ENCODE measurements at places on chromosomes 1 and 21.
A peak's percentile ranks its signal among the peaks of the same experiment; 100 is the strongest.

GRCh38 chr21:33886321-33886720, 29.3 kb downstream of the ATP5PO start:
- DNase-seq: no peak

DNA sequence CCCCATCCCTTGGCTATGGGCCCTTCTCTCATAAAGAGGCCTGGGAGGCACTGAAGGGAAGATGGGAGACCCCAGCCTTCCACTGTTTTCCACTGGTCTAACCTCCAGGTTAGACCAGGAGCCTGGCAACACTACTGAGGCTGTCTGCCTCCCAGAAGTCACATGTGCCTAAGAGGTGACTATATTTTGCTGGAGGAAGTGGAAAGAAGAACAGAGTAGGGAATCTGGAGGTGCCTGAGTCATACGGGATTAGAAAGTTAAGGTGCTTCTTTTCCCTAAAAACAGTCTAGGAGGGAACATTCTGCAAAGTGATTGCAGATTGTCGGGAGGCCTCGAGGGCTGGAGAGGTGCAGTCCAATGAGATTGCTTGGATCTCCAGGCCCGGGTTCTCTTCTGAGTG, 4.6 kb downstream of the NFASC start:
- no peak for DNase-seq

DNA sequence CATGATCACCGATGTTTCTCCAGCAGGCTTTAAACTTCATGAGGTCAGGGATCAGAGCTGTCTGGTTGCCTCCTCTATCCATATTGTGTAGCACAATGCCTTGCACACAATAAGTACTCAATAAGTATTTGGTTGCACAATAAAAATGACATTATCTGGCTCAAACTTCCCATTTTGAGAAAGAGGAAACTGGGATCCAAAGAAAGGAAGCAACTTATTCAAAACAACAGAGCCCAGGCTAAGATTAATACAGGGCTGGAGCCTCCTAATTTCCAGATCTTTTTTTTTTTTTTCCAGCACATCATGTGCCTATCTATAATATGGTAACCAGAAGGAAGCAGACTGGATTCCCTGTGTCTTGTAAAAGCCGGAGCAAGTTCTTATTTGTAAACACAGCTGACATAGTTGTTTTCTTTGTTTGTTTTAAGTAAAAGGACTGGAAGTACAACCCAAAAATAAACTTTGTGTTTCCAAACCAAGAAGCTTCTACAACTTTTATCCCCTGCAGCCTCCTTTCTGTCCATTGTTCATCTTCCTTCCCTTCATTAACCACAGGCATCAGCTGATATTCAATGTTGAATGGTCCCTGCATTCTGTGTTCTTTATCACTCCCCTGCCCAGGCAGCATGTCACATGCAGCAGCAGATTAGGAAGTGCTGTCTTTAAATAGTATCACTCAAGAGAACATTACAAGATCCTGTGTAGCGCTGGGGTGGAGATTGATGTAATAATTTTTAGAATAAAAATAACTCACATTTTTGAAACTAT, 71.2 kb upstream of the HOOK1 start:
- DNase-seq: no peak

- no peak for DNase-seq
These were observed 576.6 kb downstream of the ADGRL2 start for GRCh38 chr1:82377201-82377884.

DNA sequence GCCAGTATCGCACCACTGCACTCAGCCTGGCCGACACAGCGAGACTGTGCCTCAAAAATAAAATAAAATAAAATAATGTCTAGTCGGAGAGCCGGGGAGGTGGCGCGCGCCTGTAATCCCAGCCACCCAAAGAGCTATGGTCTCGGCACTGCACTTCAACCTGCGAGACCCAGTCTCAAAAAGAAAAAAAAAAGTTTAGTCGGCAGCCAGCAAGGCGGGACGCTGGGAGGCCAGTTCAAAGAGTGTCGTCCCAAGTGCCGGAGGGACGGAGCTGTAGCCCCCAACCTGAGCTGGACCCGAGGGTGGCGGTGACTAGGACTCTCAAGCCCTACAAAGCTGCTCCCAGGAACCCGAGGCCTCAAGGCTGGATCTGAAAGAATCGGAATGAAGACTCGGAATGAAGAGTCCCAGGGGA, 632 bp upstream of the FALEC start:
- DNase-seq: peak; percentile 19

DNA sequence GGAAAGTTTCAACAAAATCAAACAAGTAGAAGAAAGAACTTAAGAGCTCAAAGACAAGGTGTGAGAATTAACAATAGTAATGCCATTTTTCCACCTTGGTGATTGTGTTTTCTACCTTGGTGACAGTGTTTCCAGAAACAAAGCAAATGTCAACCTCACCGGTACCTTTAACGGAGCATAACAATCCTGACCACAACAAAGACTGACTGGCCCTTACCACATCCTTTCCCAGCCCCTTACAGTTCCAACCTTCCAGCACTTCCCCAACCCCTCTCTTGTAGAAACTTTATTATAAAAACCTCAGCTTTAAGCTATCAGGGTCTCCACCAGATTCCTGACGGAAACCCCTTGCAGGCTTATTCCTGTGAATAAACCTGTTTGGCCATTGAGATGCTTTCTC, 16.7 kb downstream of the STYXL2 start:
- no peak for DNase-seq

DNA sequence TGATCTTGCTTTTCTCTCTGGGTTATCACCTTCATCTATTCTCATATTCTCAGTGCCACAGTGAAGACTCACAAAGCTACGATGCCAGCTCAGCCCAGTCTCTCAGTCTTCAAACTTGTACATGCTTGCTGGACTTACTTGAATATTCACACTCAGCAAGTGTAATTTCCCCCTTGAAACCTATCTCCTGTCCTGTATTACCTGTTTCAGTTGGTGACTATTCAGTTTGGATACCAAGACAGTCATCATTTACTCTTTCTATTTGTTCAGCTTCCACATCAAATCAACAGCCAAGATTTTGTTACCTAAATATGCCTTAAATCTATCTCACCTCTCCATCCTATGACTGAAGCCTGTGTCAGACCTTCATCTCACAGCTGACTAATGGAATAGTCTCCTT, 209.7 kb downstream of the LRRC7 start:
- no peak for DNase-seq

DNA sequence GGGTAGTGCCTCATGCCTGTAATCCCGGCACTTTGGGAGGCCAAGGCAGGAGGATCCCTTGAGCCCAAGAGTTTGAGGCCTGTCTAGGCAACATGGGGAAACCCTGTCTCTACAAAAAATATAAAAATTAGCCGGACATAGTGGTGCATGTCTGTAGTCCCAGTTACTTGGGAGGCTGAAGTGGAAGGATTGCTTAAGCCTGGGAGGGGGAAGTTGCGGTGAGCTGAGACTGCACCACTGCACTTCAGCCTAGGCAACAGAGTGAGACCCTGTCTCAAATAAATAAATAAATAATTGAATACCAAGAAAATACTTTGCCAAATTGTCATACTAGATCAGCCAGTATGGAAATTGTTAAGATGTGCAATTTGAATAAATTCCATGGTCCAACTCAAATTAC, 5.9 kb upstream of the RBBP5 start:
- DNase-seq: no peak

GRCh38 chr1:209414803-209415329, 168.6 kb upstream of the CAMK1G start:
- DNase-seq: no peak

Data from HuH-7 (cell line).